ENCODE measurements at places on chromosomes 4 and X.

GRCh38 chr4:48944756-48945241, 38.2 kb upstream of the OCIAD2 start:
- DNase-seq = no peak

- no peak for DNase-seq
Measured at GRCh38 chr4:182107931-182108330, 135.3 kb upstream of the TENM3 start.

DNA sequence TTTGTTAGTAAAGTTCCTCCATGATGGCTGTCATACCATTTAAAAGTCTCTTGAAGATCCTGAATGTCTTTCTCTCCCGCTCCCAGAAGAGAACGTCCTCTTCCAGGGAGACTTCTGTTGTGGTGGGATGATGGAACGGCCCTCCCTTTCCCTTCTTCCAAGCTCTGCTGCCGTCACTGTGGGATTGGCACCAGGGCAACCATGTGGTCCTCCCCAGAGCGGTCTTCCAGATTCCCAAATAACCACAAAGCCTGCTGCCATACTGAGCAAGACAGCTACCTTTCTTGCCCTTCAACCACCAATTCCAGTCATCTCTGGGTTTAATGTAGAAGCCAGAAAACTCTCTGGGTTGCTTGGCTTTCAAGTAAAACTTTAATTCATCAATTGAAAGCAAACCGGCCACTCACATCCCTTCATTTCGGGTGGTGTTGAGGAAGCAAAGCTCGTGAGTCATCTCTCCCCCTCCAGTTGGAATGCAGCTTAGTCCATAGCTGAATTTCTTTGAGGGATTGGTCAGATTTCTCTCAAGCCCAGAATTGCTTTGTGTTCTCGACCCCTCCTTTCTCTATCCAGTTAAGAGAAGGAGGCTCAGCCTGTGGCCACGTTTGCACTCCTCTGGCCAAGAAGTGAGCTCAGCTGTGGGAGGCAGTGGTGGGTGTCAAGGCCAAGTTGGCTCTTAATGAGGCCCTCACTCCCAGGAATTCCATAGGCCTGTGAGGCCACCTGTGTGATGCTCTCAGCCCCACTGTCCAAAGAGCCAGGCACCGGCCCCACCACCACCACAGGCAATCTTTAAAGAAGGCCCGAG, 36.9 kb downstream of the FHDC1 start:
- no peak for DNase-seq

DNA sequence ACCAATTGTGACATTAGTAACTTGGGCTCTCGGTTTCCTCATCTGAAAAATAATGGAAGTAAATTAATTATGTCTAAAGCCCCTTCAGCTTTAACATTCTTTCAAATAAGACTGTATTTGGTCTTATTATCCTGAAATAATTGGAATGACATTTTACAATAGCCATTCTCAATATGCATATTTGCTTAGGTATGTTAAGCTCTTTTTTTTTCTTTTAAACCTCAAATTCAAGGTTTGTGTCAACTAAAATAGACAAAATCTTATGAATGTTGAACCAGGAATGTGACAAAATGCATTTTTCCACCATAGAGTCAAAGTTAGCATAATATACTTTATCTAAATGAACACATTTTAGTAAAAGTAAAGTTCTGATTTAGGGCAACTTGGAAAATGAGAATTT, 34.4 kb upstream of the TET2 start:
- DNase-seq = no peak

- no peak for DNase-seq
Measured at GRCh38 chr4:78609580-78609979, 58.0 kb downstream of the ANXA3 start.

DNA sequence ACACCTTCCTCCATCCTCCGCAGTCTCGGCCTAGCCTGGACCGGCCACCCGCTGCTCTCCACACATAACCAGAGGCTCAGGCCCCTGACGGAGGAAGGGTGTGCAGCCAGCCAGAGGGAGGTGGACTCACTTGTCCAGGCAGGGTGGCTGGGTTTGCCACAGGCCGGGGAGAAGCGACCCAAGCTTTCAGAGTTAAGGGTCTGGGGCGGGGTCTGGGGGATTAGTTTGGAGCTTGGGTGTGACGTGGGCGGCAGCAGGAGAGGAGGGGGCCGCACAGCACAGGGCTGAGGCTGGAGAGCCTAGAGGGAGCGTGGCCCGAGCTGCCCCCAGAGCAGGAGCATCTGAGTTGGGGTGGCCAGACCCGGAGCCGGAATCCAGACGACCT, 22.4 kb upstream of the CPLX1 start:
- DNase-seq = no peak

GRCh38 chr4:101005659-101006058, 341.7 kb downstream of the PPP3CA start:
- no peak for DNase-seq

DNA sequence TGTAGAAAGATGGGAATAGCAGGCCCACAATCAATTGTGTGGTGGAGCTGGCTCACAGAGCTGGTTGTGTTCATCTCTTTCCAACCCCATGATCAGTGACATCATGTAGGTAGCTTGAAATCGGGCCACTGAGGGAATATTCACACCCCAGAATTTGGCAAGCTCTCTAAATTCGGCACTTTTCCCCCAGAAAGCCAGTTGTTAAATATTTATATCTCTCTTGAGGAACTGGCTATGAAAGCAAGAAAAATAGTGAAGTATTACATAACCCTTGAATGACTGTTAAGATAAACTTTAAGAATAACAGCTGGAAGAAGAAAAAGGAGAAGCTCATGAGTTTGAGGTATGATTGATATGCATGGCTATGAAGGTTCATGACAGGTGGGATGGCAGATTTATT, 38.9 kb downstream of the GPRIN3 start:
- no peak for DNase-seq

DNA sequence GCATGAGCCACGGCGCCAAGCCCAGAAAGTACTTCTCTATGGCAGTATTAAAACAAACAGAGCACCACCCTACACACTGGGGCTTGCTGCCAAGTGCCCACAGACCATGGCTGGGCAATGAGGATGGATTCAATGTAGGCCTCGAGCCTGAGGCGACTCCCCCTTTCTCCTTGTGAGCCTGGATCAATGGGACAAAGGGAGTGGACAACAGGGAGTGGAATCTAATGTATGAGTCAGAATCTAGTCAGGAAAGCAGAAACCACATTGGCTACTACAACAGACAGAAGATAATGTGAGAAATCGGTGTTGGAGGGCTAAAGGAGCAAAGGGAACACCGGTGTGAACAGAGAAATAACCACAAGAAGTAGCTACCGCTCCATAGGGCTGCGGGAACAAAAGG, 37.7 kb upstream of the OCIAD2 start:
- DNase-seq = no peak

DNA sequence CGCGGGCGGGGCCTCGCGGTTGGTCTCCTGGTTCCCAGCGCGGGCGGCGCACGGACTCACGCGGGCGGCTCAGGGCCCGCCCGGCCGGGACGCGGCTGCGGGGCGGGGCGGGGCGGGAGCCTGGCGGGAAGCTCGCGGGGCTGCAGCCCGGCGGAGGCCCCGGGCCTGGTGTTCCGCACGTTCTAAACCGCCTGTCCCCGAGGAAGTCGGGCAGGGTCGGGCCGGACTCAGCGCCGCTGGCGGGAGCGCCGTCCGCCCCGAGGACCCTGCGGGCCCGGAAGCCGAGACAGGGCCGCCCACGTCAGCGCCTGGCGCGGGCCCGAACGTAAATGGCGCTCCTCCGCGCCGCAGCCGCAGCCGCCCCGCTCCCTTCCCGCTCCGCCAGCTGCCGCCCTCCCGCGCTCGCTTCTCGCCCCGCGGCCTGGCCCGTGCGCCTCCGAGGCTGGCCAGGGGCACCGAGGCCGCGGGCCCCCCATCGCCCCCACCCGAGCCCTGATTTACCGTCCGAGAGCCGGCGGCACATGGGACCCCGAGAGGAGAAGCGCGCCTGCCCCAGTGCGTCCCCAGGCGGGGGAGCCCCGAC, 309 bp upstream of the CTBP1 start:
- no peak for DNase-seq

GRCh38 chrX:9767375-9767774, 1.7 kb upstream of the GPR143 start:
- no peak for DNase-seq

DNA sequence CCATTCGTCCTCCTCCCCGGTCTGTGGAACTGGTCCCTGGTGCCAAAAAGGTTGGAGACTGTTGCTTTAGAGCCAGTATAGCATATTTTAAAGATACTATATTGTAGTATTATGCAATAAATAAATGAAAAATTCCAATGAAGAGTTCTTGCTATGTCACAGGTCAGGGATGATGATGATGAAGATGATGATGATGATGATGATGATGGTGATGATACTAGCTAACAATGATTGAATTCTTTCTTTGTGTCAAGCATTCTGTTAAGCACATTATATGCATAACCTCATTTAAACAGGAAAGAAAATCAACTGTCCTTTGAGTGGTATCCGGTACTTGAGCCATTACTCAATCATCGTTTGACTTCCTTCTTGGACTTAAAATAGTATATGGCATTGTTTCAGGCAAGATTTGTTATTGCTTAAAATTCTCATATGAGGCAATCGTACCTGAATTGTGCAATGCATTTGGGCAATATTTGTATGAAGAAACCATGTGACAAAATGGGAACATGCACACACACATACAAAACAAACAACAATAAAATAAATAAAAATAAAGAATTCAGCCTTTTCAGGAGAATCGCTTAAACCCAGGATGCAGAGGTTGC, 22.8 kb upstream of the TLR2 start:
- no peak for DNase-seq

DNA sequence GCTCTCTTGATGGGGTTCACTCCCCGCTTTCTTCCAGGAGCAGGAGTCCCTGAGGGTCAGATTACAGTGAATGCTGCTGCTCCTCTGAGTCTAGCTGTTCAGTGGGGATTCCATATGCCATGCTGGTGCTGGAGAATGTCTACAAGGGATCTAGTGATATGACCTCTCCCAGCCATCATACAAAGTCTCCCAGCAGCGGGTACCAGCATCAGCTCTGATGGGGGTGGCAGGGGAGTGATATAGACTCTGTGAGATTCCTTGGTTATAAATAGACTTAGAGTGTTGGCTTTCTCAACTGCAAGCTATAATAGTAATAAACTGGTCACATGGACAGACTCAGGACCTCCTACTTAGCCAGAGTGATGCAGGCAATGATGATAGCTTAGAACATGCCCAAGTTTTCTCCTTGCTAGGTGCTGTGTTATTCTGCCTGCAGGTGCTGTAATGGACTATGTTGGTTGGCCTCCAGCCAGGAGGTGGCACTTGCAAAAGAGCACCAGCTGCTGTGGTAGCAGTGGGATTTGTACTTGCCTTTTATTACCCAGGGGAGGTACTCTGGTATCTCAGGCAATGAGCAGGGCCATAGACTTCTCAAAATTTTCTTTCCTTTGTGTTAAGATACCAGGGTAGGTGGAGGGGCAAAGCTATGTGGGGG, 202.9 kb downstream of the CHIC1 start:
- DNase-seq = no peak

DNA sequence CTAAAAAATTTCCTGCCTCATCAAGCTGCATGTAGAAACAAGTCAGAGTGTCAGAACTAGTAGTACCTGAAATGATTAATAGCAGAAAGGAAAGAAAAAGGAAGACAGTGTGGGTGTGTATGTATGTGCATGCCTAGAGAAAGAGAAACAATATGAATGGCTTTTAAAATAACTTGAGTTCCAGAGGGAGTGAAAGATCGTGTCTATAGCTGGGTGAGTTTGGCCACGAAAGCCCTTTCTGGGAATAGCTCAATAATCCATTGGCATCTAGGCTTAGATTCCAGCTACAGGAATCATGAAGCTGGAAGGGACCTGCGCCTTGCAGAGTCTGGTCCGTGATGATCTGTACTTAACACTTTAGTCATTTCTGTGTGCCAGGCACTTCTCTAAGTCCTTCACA, 195.6 kb downstream of the RAPGEF2 start:
- no peak for DNase-seq

- no peak for DNase-seq
Measured at GRCh38 chrX:120486786-120487185, 17.7 kb upstream of the LAMP2 start.

DNA sequence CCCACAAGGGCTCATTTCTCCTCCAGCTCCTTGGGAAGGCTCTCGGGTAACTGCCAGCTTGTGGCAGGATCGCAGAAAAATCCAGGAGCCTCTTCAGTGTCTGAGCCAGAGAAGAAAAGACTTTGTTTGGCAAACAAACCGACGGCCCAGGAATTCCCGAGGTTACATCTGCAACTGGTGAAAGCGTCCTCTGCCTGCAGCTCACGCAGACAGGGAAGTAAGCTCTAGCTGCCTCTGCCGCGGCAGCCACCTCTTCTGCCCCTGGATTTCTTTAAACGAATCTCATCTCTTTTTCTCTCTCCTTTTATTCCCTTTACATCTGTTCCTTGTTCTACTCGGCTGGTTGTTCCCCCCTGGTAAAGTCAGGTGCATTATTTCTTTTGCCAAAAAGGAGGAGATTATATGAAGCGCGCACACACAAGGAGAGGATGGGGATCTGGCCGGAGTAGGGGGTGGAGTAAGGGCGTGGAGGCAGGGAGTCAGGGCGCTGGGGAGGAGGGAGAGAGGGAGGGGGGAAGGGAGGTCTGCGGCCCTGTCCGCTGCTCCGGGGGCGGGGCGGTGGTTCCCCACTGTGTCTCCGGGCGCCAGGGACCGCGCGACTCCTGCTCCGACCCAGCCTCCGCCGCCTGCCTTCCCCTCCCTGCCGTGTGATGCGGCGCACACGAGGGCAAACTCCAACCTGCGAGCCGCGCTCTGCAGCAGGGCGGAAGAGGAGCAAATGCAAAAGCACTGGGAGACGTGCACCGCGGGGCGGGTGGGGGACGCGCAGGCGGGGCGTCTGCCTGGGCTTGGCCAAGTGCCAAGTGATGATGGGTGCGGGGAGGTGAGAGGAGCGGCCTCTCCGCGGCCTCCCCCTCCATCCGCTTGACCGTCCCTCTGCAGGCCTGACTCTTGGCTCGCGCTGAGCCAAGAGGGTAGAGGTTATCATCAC, at the start of gene DCHS2:
Gene DCHS2 (minus strand): TSS at position 459 of the 931 bp plus-strand sequence. CDS start 444 bp downstream, at position 15.
- no peak for DNase-seq

- DNase-seq = no peak
Measured at GRCh38 chrX:12693754-12694153, 97.5 kb upstream of the PRPS2 start.

- no peak for DNase-seq
Measured at GRCh38 chrX:44536198-44536597, 6.5 kb downstream of the FUNDC1 start.

DNA sequence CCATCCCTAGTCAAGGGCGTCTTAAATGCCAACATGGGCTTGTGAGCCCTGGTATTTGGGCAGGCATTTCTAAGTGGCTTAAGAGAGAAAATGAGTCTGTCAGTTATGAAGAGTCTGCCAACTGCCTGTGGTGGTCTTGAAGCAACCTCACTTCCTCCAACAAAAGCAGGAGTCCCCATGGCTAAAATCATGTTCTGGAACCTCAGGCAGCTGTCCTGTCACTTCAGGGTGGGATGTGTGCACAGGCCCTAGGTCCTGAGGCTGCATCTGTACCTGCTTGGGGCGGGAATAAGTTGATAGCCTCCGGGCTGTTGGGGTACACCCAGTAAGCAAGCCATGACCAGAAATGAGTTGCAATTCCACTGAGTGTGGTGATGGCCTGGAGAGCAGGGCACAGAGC, 115.0 kb upstream of the SCML1 start:
- no peak for DNase-seq

- DNase-seq = no peak
Measured at GRCh38 chr4:185911556-185912064, 99.6 kb upstream of the SORBS2 start.

GRCh38 chrX:68881911-68882310, 53.1 kb downstream of the EFNB1 start:
- no peak for DNase-seq

Data from iPS DF 6.9 (cell line).